AG10803 (cell line): ENCODE measurements at places on chromosomes 12 and 14.

- DNase-seq = no peak
Measured at GRCh38 chr12:107328442-107329133, 235.2 kb upstream of the CRY1 start.

GRCh38 chr12:42779186-42779859 lies 189.8 kb upstream of the PRICKLE1 start:
- peak; percentile 68 for DNase-seq

DNA sequence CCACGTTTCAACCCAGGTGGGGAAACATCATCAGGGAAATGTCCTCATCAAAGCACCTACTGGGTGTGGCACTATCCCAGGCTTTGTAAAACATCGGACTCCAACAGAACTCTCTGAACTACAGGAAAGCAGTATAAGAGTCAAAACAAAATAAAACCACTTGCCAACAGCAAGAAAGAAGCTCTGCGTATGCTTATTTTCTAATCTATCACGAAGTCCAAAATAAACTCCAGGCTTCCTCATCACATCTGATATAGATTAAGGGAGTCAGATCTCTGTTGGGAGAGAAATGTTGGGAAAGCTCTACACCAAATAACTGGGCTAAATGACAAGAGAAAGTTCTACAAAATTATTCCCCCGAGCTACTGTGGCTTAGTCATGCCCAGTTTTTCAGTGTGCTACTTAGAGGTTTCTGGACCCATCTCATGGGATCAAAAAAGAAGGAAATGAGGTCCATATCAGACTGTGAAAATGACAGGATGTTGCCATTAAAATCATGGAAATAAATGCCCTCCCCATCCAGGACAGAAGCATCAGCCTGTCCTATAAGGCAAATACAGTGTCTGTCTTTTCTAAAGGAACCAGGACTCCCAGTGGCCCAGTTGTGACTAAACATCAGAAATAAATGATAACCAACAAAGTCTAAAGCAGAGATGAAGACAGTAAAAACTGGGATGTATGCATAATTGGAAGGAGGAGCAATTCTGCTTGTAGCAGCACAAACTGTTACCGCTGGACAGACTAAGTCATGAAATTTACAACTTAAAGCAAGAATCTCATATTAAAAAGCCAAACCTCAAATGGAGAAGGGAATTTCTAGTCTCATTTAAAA lies 149.5 kb downstream of the STXBP6 start:
- peak; percentile 93 for DNase-seq

- DNase-seq = no peak
Measured at GRCh38 chr12:121823101-121823726, 19.4 kb downstream of the SETD1B start.

- DNase-seq = no peak
Measured at GRCh38 chr12:68321140-68321539, 11.0 kb downstream of the MDM1 start.

GRCh38 chr12:12290206-12290605 lies 23.4 kb upstream of the LRP6 start:
- no peak for DNase-seq
